ENCODE measurements at places on chromosomes 7 and 10. TPM values are rescaled to one million over a fixed set of nuclear protein-coding genes. Genes with fewer than 3 reads are reported as not detected.

GRCh38 chr7:27189997-27190748, 5.1 kb upstream of the HOXA11 start:
- H3K4me1 ChIP-seq: peaks cover 38% of the 10 kb centered on the region
- DNase-seq: no peak
- peaks cover 98% of the 10 kb centered on the region for H3K27me3 ChIP-seq
- no peak overlapping the region for H3K27ac ChIP-seq
- H3K4me3 ChIP-seq: no peak overlapping the region

GRCh38 chr10:95476469-95477174, 84.5 kb downstream of the SORBS1 start:
- H3K27ac ChIP-seq: no peak overlapping the region
- H3K27me3 ChIP-seq: peaks cover 4% of the 10 kb centered on the region
- H3K4me3 ChIP-seq: no peak overlapping the region
- H3K36me3 ChIP-seq: no peaks in the 10 kb centered on the region
- H3K4me1 ChIP-seq: peaks cover 5% of the 10 kb centered on the region
- no peak for DNase-seq

DNA sequence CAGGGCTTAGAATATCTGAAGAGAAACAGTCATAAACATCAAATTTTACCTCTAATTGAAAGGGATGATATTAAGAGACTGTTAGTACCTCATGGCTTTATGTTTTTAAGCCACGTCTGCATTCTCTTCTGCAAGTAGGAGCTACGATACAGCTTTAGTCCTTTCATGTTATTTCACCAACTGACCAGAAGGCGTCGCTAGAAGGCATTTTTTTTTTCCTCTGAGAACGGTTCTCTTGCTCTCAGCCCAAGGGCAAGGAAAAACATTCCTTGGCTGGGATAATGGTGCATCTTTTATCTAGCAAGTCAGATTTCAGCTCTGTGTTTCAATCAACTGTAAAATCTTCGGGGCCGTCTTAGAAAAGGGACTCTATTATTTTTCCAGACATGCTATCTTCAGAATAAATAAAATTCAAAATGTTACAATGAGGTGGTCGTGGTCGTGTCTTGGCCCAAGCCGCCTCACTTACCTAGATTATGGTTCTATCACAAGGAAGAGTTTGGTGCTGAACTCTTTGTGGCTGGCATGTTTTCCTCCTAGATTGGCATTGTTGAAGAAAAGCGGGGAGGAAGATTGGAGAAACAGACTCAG, 41.6 kb upstream of the LYZL2 start:
- H3K36me3 ChIP-seq: no peaks in the 10 kb centered on the region
- H3K27ac ChIP-seq: no peak overlapping the region
- DNase-seq: no peak
- H3K27me3 ChIP-seq: peaks cover 13% of the 10 kb centered on the region

Gene CEP55
- 47.6 TPM for total RNA-seq

Gene NMT2
- total RNA-seq: 11.7 TPM
